ENCODE measurements at places on chromosomes 6 and 20.
A peak's percentile ranks its signal among the peaks of the same experiment; 100 is the strongest.

- peak; percentile 12 for DNase-seq
These were observed 140.5 kb upstream of the ATXN1 start for GRCh38 chr6:16901782-16902181.

DNA sequence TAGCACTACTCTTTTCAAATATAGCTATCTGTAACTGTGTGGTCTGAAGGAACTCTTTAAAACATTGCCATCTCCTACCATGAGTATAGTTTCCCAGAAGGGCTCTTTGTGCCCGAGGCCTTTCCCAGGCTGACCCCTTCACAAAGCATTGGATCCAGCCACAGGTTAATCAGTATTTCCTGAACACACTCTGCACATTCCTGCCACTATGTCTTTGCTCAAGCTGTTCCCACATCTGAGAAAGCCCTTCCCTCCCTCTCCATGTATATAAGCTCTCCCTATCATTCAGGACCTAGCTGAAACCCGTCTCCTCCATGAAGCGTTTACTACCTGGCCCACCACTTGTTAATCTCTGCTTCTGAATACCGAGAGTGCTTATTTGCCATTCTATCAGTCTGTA, 47.8 kb upstream of the PKHD1 start:
- DNase-seq = no peak

- DNase-seq = peak; percentile 61
These were observed 45.1 kb upstream of the EEF1A1 start for GRCh38 chr6:73565767-73566485.

DNA sequence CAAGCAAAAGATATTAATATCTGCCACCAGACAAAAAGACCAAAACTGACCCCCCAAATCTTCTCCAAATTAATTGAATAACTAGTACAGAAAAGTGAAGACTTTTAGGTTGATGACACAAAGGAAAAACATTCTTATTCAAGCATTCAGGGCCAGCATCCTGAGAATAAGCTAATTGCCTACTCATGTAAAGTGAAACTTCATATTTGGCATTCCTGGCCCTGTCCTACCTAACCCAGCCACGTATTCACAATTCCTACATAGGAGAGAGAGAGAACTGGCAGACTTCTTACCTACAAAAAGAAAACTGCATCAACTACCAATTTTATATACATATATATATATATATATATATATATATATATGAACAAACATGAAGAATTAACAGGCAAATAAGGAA, 4.9 kb upstream of the ASCC3 start:
- no peak for DNase-seq

DNA sequence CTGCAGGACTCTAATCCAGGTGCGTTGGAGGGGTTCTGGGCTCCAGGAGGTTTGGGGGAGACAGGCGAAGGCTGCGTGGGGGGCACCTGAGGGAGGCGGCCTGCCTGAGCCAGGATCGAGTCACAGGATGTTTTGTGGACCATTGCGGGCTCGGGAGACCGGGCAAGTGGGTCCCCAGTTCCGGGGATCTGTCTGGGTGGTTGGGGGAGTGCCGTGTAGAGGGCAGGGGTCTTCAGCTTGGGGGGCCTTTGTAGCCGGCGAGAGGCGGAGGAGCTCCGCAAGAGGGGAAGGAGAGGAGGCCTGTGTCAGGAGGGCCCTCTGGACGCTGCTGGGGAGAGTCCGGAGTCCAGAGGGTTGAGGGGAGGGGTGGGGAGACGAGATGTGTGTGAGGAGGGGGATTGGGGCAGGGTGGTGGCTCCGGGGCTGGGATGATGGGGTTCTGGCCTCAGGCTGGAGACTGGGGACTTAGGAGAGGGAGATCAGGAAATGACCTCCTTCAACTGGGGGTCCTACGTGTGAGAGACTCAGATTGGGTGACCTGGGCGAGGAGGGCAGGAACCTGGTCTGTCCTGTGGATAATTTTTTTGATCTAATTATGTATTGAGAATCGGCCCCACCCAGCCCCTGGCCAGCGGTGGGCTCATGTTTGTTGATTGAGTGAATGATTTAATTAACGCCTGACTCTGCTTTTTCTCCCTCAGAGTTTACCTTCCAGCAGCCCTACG, 505 bp downstream of the SNAI1 start:
- DNase-seq = no peak

- no peak for DNase-seq
These were observed 96.0 kb downstream of the DTD1 start for GRCh38 chr20:18683839-18684238.

DNA sequence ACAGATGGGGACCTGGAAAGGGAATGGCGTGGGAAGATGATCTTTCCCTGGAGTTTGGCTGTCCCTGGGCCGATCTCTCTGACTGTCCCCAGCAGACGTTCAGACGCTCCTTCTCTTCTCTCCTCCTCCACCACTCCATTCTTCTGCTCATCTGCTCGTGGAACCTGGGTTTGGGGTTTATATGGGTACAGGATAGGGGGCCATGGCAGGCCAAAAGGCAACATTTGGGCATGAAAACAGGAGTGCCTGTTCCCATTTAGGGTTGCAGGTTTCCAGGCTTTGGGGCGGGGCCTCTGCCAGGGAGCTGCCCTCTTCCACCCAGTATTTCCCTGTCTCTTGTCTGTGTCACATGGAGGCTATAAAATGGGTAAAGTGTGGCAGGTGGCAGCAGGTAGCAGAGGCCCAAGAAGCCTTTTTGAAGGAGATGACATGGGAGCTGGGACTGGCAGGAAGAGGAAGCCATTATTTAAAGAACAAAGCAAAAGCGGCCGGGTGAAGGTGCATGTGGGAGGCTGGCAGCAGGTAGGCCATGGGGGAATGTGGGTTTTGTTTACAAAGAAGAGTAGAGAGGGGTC, 203.7 kb downstream of the BMP7 start:
- DNase-seq = no peak

- no peak for DNase-seq
These were observed 139.8 kb downstream of the ADGRB3 start for GRCh38 chr6:68774843-68775242.

DNA sequence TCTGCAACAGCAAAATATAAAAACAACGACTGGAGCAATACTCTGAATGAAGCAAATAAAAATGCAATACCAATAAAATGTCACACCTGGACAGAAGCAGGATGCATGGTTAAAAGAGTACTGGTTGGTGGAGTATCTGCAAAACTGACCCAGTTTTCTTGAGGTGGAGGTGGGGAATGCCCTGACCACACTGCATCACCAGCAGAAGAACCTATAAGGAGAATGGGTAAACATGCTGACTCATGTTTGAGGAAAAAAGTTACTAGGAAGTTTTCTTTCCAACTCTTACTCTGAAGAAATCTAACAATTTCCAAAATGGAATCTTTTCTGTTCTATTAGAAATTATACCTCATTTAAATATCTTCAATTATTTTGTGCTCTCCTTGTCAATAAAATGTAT, 43.6 kb downstream of the REPS1 start:
- no peak for DNase-seq

DNA sequence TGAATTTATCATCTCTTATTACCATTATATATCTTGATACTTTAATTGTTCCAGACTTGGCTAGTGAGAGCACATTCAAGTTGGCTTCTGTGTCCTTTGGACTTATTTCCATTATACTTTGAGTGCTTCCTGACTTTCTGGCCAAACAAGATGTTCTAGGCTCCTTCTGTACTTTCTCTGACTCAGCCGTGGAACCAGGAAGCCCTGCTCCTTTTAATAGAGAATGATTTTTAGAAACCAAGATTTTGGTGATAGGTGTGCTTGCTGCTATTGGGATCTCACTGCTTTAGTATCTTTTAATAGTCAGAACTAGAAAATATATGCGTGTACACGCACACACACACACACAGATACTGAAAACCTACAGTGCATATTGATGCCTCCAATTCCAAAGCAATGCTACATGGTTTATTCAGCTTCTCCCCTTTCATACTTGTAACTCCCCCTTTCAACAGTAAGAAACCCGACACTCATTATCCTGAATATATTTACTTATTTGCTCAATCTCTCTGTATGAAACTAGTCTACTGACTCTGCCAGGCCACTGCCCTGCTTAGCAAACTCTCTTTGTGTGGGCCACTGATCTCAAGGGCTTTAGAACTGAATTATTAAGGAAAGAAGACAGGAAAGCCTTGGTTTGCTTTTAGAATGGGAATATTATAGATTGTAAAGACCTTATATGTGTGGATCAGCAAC, 42.7 kb upstream of the EZR start:
- no peak for DNase-seq

DNA sequence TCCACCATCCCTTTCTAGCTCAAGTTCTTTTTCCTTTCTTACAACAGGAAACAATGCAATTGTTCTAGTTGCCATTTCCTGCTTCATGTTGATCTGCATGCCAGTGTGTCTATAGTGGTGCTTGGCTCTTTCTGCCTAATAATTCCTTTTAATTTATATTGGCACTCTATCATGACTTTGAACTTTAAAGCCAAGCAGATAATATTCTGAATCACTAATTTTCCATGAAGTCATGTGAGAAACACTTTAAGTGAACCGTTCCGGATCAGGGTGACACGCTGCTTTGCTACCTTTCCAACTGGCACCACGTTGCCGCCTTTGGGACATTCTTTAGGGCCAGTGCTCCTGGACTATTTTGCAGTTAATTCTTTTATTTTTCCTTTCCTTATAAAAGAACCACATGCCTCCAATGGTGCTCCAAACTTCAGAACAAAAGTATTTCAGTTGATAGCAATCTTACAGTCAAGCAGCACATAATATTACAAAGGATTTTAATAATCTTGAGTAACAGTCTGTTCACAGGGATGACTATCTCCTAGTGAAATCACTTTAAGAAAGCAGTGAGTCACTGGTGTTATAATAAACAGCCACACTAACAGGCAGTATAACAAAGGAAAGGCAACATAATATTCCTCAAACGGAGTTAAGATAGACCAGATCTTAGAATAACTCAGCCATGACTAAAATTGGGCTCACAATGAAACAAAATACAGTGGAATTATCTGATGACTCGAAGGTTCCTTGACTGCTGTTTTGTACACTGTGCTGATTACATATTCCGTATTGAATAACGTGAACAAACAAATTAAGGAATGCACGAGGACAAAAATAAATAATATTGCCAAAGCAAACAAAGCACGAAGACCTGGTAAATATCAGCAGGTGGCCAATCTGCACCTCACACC, 19.0 kb upstream of the BLOC1S5 start:
- DNase-seq = no peak

- DNase-seq = no peak
These were observed 635 bp downstream of the SLC35B3 start for GRCh38 chr6:8434727-8435092.

GRCh38 chr6:55437141-55437540, 109.9 kb downstream of the GFRAL start:
- DNase-seq = no peak

DNA sequence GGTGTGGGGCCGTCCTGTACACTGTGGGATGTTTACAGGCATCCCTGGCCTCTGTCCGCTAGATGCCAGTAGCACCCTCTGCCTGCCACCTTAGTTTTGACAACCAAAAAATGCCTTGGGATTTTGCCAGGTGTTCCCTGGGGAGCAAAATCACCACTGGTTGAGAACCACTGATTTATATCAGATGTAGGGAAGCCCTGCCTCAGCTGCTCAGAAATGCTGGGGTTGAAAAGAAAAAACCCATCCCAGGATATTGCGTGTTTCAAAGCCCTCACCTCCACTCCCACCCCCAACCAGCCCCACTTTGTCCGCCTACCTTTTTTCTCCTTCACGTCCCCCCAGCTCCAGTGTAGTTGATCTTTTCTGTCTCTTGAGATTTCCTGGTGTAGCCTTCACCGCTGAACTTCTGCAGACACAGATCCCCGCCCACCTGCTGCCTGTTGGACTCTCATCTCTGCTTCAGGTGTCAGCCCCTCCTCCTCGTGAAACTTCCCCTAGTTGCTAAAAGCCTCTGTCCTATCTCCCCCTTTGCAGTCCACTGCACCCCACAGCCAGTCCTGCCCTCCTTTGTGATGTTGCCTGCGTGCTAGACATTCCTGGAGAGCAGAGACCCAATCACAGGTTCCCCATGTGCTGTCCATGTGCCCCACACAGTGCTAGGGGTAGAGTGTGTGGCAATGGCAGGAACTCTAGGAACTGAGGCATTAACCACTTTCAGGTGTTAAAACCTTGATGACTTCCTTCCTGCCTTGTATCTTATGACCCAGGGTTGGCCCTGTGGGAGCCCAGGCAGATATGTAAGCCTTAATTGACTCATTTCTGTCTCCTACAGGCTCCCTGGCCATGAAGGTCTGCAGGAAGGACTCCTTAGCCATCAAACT, 98.9 kb downstream of the TBC1D7 start:
- peak; percentile 33 for DNase-seq

GRCh38 chr6:15826814-15827318, 164.0 kb upstream of the DTNBP1 start:
- DNase-seq = no peak

DNA sequence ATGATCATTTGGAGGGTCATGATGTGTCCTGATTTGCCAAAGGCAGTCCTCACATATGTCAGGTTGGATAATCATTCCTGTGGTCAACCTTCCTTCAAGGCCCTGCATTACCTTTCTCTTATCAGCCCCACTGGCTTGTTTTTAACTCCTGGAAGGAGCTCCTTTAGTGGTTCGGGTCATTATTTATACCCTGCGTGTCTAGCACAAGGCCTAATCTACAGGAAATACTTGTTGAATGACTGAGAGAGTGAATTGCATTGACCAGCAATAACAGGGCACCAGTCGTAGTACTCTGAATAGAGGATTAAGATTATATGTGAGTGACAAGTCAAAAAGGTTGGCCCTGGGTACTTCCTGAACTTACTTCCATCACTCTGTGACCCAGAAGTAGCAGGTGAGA, 4.5 kb downstream of the HIVEP2 start:
- no peak for DNase-seq

DNA sequence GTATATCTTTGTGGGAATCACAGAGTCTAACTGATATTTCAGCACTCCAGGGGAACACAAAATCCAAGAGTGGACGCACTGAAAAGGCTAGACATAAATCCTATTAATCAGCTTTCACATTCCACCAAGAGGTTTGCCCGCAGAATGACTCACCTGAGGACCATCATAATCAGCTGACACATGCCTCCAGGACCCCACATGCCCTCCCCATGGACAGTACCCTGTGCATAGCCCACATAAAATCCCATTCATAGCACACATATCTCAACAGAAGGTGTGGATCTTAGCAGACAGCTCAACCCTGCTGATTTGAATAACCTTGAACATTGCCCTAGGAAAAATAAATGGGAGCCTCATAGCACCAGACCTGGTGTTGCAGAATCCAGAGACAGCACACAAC, 246.8 kb upstream of the TENT5A start:
- DNase-seq = no peak

DNA sequence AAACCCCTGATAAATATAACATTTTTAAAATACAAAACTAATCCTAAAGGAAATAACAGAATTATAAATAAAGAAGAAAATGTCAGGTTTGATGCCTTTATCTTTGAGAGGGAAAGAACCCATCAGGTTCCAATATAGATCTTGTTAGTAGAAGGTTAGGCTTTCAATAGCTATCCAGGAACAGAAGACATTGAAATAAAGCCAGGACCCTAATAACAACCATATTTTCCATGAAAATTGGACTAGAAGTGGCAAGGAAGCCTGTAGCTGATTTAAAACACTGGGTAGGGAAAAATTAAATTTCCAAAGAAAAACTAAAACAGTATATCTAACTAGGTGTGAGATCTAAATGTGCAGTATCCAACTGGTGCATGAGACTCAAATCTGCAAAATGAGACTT, 185.2 kb upstream of the STXBP5 start:
- no peak for DNase-seq

Measured in HS-27A (cell line).